SHP77 (cell line): ENCODE measurements at places on chromosomes 4 and X.

GRCh38 chrX:151694661-151695582 is at the start of gene PRRG3:
PRRG3 (plus strand) TSS chrX:151695458; CDS start chrX:151698815, 3,357 bp downstream.
- DNase-seq = no peak

- no peak for DNase-seq
These were observed 67.8 kb downstream of the USP38 start for GRCh38 chr4:143252478-143252877.

DNA sequence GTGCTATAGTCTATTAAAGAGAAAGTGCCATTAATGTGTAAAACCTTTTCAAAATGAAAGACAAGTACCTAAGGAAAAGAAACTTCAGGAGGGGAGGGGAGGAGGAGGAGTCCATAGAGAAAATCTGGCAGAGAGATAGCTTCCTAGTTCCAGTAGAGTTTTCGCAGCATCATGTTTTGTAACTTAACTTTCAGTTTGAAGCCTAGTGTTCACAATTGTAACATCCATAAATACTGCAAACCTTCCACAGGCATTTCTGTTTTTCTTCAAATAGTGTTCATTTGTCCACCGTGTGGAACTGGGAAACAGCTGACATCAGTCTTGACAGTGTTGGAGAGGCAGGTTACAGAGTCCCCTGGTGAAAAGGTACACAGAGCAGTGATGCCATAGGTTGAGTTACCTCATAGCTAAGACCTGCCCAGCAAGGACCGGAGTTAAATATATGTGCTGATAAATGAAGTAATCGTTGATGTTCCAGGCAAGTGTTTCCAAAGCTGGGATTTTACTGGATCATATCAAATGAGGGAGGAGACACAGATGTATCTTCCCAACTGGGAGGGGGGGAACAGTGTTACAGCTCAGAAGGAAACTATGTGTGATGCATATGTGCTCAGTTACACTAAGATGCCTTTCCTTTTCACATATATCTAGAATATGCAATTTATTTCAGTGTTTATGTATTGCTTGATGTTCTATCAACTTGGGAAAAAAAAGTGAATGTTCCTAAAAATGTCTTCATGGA is 369.5 kb upstream of the FAM241A start:
- DNase-seq = no peak

DNA sequence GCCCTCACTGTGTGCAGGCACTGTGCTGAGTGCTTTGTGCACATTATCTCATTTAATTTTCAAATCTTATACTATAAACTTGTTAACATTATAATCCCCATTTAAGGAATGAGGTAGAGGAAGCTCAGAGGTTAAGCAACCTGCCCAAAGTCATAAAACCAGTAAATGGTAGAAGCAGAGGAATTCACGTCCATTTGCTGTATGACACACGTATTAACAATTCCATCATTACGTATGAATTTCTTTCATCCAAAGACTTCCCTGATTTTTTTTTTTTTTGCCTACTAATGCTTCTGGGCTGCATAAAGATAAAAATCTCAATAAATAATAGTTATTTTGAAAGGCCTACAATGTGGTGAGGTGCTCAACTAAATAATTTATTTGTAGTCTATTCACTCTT is 64.5 kb upstream of the H2AZ1 start:
- DNase-seq = no peak

- DNase-seq = no peak
These were observed 37.5 kb downstream of the ARHGAP10 start for GRCh38 chr4:147769386-147769785.

GRCh38 chr4:112153211-112153791 is 8.0 kb downstream of the FAM241A start:
- DNase-seq = no peak

DNA sequence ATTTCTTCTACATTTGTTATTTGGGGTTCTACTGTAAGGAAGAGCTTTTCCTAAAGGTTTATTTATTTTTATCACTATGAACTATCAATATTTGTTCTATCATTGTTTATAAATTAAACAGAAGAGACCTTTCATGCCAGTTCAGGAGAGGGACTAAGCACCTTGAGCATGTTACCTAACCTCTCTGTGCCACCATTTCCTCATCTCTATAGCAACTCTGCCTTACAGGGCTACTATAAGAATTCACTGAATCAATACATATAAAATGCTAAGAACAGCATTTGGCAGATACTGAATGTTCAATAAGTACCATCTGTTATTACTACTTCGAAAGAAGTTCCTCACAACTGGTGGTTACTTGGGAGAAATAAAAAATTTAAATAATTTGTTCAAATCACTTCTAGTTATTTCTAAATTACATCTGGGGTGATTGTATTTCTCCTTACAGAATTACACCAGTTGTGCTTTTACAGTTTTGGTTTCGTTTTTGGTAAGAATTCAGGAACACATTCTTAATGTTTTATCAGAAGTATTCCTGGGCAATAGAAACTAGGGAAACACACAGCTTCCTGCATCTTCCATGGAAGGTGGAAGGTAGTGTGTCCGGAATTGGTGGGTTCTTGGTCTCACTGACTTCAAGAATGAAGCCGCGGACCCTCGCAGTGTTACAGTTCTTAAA is 32.9 kb downstream of the EREG start:
- DNase-seq = no peak

DNA sequence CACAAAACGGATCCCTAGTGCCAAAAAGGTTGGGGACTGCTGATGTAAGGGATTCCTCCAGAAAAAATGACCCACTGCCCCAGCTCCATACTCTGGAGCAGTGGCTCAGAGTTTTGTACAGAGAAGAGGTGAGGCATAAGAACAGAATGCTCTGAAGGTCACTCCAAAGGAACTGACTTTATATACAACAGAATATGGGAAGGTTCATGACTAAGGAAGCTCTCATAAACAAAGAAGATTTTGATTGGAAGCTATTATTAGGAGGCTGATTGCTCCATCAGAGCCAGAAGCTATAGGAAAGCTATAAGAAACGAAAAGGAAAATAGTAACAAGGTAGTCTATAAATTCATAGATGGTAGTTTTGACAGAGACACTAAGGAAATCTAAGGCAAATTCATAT is 203.1 kb downstream of the SLC7A11 start:
- DNase-seq = no peak
